Ascending aorta (tissue), 2 donors: ENCODE measurements at places on chromosomes 2 and 18.

DNA sequence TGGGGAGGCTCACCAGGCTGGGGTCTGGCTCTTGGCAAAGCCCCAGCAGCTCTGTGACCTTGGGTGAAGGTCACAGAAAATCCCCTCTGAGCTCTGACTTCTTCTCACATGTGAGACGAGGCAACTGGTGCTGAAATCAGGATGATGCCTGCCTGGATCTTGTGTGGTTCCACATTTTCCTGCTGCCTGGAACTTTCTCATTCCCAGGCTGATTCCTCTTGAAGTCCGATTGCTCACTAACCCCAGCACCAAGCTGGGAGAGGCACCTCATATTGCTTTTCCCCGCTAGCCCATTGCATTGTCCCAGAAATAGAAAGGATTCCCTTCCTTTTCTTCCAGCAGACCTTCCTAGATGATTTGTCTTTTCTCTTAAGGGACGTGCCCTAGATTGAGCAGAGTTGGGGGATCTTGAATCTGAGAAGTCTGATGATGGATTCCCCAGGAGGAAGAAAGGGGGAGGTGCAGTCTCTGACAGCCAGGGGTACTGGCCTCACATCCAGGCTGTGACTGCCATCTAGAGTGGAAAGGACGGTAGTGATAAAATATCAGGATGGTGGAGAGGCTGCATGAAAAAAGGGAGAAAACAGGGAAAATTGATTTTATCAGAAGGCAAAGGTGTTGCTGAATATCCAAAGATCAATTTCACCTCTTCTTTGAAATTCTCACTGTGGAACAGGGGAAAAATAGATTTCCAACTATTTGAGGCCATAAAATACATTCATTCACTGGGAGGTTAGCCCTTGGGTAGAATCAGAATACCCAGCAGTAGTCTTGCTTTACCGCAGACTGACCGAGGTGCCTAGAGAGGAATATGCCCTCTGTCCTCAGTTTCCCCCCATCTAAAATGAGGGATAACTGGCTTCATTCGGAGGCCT, 96.3 kb downstream of the FAM210A start:
- DNase-seq, result no peak

DNA sequence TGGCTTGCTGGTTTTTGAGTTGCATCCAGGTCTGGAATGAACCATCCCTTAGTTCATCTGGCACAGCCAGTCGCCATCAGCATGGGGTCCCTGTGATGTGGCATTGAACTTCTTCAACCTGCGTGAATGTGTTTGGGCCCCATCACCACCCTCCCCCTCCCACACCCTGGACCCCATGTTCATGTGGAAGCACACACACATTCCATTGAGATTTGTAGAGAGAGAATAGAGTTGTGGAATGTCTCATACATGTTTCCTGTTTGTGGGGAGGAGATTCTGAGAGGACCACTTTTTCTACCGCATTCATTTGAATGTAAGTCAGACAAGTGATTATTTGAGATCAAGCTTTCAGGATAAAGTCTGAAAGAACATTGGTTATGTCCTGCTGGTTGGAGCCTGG, 117.6 kb upstream of the EML6 start:
- DNase-seq, result no peak

- no peak for DNase-seq
Measured at GRCh38 chr2:3604207-3604877, 9.4 kb downstream of the COLEC11 start.

- no peak for DNase-seq
Measured at GRCh38 chr18:5601188-5601624, 57.4 kb upstream of the EPB41L3 start.

GRCh38 chr2:165390875-165391274, 78.6 kb upstream of the CSRNP3 start:
- DNase-seq, result no peak
